ENCODE measurements at places on chromosomes 7 and 10. TPM values are rescaled to one million over a fixed set of nuclear protein-coding genes. Genes with fewer than 3 reads are reported as not detected.
A peak's percentile ranks its signal among the peaks of the same experiment; 100 is the strongest.

DNA sequence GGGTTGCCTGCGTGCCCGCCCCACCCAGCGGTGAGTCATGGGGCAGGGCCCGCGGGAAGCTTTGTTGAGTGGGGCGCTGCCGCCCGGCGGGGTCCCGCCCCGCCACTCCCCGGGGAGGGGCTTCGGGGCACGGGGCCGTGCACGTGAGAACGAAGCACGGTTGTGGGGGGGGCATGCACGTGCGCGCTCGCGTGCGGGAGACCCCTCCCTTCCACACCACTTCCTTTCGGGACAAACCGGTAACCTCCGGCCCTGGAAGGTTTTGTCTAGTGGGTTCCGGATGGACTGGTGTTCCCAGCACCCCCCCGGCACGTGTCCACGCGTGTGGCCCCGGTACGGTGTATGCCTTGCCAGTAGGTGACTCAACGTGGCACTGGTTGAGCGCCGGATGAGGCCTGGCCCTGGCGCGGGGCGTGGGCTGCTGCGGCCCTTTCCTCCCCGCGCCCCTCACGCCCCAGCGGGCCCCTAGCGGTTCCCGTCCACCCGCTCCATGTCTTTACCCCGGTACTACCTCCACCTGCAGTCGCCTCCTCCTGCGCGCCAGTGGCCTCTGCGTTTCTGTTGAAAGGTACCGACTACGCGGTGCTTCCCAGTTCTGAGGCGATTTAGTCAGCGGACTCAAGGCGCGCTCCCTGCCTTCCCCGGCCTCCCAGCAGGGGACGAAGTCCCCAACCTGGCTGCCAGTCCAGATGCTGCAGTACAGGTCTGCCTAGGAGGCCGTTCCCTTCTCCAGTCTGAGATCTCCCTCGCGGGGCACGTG is 3.1 kb downstream of the ADIRF start:
- DNase-seq = peak; percentile 85

DNA sequence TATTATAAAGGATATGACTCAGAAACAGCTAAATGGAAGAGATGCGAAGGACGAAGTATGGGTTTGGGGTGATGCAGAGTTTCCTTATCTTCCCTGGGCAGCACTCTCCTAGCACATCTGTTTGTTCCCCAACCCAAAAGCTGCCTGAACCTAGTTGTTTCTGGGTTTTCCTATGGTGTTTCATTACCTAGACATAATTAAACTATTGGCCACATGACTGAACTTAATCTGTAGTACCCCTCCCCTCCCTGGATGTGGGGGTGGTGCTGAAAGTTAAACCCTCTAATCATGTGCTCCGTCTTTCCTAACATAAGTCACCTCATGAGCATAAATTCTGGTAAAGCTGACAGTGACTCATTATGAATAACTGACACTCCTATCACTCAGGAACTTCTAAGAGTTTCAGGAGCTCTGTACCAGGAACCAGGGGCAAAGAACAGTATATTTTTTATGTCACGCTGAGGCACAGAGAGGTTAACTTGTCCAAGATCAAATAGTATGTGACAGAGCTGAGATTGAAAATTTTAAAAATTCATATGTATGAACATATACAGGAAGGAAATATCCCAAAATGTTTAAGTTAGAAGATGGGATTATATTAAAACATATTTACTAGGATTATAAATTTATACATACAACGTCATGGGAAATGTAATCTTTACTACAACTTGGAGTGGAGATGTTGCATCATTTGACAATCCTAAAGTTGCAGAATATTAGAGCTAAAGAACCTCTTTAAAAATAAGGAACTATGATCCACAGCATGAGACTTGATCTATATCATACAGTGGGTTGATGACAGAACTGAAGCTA is 4.8 kb downstream of the STRIP2 start:
- DNase-seq = peak; percentile 43

Gene IMMP2L
- 9.9 TPM for total RNA-seq

Gene SPDYE2
- not detected for total RNA-seq

Gene FANK1
- 2.3 TPM for total RNA-seq

DNA sequence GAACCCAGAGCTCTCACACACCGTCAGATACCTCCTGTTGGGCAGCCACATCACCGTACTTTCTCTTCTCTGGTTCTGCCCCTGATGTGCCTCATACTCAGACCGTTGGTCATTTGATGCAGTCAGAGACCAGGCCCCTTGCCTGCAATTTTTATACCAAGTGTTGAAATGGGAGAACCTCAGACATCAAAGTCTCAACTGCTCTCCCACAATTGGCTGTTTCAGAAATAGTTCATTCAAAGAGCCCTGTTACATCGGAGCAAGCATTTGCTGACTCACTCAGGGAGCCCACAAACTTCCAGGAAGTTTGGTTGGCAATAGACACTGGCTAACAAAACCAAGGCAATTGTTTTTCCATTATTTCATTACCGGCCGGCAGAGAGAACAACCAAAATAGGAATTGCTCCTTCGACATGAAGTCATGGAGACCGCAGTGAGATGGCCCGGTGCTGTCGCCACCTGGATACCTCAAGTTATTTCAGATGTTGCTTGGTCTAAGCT is 33.5 kb upstream of the ADAM12 start:
- peak; percentile 97 for DNase-seq

GRCh38 chr7:139589474-139589873 is 66.0 kb downstream of the CLEC2L start:
- no peak for DNase-seq

- DNase-seq = no peak
These were observed 114.1 kb downstream of the POU6F2 start for GRCh38 chr7:39091774-39092173.

DNA sequence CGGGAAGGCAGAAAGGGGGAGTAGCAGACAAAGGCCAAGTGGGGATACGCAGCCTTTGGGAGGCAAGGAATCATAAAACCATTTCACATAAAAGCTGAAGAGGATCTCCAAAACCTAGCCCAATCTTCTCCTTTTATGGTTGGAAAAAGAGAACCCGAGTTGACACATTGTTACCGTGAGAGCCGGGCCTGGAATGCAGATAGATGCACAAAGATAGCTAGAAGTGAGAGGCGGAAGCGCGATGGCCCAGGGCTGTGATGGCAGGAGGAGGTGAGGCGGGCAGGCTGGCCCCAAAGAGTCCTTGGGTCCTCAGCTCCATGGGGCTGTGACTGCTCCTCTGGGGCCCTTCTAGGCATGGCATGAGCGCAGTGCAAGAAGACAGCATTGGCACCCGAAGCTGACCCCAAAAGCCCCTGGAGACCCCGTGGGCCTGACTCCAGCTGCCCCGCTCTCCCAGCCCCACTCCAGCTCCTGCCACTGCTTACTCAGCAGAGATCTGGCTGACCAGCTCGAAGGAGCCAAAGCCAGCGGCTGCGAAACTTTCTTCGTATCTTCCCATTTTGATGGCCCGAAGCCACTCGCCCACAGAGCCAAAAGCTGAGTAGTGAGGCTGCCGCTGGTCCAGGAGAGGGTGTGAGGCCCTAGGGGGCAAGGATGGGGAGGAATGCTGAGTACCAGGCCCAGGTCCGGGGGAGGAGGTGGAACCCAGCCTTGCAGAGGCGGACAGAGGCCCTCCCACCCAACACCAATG is 22.5 kb downstream of the EPHB4 start:
- DNase-seq = no peak

DNA sequence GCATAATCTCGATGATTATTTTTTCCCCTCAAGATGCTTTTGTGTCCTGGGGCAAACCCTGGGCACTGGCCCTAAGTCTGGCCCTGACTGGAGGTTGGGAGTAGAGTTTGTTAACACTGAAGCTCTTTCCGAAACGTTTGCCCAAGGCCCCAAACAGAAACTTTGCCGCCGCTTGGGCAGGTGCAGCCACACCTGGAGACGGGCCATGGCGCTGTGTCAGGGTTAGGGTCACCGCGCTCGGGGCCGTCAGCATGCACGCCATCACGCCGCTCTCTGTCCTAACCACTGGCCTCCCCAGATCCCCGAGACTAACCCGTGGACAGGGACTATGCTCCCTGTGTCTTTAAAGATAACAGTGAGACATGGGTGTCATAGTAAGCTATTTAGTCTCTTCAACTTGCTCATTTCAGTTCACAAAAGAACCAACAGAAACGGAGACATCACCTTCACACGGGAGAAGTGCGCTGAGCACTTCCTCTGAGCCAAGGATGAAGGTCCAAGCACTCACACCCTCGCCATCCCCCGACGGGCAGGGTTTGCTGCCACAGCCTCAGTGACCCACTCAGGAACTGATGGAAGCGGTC is 85.3 kb upstream of the DIP2C start:
- DNase-seq = no peak

Gene JAKMIP3
- 1.1 TPM for total RNA-seq

DNA sequence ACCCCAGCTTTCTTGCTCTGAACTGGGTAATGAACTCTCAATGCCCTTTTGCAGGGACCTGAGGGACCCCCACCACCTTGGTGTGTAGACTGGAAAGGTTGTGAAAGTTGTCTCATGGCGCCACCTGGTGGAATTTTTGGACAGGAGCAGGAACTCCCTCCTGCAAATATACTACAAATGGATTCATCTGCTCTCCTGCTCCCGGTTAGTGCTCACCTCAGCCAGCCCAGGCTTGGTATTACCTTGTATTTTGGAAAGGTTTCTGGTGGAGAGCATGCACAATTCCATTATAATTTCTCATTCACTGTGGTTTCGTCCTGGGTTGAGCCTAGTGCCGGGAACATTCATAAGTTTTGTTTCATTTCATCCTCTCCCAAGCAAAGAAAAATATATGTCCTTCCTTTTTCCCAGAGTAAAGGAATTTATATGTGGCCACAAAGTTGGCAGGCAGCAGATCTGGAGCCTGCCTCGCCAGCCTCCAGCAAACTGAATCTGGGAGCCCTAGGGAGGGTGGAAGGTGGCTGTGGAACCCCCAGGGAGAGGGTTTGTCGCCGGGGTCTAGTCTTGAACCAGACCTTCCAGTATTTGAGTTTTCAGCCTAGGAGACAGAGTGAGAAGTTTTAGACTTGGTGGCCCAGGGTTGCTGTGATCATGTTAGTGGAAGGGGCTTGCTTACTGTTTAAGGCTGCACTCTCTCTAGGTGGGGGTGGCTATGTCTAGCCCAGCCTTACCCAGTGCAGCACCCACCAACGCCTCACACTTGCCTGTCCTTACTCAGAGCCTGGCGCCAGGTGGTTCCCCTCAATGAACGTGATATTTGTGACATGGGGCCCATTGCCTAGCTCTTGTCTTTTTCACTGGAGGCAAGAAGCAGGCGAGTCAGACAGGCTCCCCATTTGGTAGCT is 9.5 kb downstream of the FAM241B start:
- DNase-seq = peak; percentile 79

Gene MMRN2
- 5.1 TPM for total RNA-seq

Gene UNCX
- not detected for total RNA-seq

DNA sequence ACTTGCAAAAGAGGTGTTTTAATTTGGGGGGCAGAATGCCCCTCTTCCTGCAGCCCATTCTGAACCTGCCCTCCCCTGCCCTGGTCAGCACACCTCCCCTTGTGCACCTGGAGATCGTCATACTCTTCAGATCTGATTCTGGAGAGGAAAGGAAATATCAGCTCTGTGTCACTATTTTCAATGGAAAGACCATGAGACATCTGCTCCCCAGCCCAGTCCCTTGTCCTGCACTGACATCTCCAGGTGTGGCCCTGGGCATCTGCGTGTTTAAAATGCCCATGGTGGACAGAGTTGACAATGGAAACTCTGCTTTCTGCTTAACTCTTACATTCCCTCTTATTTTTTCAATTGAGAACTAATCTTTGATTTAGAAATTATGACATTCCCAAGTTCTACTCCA is 41.6 kb upstream of the RASGEF1A start:
- no peak for DNase-seq

Data from fibroblast of the aortic adventitia (primary cell).